Calu3 (cell line): ENCODE measurements at places on chromosomes 13 and 19. TPM values are rescaled to one million over a fixed set of nuclear protein-coding genes. Genes with fewer than 3 reads are reported as not detected.

CPT1C gene
- total RNA-seq: 0.57 and 1.4 TPM in 2 replicates

KRTDAP gene
- not detected in 2 replicates for total RNA-seq

GRCh38 chr19:13051557-13052165 lies 51.0 kb downstream of the LYL1 start:
- DNase-seq: peak; percentile 79

DCT gene
- not detected in 2 replicates for total RNA-seq

SLC7A1 gene
- total RNA-seq: 86.6 and 91.4 TPM in 2 replicates

DNA sequence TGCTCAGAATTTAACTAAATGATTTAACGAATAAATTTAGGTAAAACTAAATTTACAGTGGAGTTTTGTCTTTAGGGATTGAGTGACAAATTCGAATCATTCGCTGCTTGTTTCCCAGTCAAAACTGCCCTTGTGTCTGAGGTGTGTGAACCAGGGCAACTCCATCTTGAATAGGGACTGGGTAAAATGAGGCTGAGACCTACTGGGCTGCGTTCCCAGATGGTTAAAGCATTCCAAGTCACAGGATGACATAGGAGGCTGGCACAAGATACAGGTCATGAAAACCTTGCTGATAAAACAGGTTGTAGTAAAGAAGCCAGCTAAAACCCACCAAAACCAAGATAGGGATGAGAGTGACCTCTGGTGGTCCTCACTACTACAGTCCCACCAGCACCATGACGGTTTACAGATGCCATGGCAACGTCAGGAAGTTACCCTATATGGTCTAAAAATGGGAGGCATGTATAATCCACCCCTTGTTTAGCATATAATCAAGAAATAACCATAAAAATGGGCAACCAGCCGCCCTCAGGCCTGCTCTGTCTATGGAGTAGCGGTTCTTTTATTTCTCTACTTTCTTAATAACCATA lies 10.2 kb upstream of the ANKRD10 start:
- DNase-seq: no peak

GRCh38 chr19:18737954-18738351 lies 53.2 kb downstream of the COMP start:
- no peak for DNase-seq

UBL5 gene
- 233 and 234 TPM in 2 replicates for total RNA-seq

TRIM28 gene
- total RNA-seq: 558 and 582 TPM in 2 replicates

DNA sequence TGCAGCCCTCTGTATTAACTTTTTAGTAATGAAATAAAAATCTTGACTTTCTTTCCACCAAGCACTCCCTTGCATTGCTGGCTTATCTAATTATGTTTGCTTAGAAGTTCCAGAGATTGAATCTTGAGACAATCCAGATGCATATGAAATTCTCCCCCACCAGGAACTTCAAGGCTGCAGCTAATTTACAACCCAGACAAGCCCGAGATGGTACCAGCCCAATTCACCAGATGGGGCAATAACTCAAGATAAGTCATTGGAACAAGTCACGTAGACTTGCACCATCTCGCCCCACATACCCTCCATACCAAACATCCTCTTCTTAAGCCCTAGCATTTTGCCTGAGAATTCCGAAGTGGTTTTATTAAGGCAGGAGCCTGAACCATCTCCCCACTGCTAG lies 29.0 kb downstream of the UTP14C start:
- DNase-seq: no peak

DNA sequence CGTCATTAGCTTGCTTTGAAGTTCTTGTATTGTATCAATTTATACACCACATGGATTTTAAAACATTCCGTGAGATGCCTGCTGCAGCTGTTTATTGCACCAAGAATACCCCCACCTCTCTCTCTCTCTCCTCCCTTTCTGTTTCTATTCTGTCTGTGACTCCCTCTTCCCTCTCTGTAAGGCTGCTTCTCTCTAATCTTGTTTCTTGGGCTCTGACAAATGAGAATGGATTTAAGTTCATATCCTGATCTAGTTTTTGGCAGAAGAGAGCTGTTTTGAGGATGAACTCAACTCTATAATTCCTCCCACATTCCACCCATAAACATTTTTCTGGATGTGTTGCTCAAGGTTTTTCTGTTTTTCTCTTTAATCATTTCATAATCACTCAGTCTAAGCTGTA lies 144.3 kb upstream of the FRY start:
- no peak for DNase-seq

GRCh38 chr13:113656831-113657671 lies 947 bp downstream of the ATP4B start:
- DNase-seq: no peak

DNA sequence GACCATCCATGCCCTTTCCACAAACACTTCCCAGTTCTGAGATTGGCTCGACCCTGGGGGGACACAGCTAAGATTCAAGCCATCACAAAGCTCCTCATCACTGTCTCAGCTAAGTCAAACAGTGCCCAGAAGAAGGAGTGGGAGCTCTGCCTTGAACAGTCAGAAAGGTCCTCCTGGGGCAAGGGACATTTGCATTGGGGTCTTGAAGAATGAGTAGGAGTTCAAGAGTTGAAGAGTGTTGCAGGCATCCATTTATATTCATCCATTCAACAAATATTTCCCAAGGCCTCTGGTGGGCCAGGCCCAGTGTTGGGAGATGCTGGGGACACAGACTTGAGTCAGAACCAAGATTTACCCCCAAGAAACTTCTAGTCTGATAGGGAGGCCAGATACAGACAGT lies 6.5 kb downstream of the IGLON5 start:
- no peak for DNase-seq

DNA sequence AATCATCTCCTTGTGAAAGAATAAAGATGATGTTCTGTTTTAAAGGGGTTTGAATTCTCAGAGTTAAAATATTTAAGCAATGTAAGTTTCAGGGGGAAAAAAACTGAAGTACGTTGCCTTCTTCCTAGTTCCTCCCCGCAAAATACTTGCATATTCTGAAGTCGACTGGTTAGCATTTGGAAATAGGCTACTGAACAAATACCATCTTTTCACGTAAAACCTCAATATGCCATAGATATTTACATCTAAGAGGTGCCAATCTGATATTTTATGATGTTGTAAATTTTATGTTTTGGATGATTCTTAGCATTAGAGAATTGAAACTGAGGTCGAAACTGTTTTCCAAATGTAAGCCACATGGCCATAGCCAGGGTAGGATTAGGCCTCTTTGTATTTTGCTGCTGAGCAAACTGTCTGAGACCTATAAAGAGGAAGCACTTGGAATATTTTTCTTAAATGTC lies 138.3 kb downstream of the FLT1 start:
- no peak for DNase-seq

IRGC gene
- not detected in 2 replicates for total RNA-seq

GZMM gene
- total RNA-seq: 0.42 TPM in 1 of 2 replicates, not detected in the other

FCAR gene
- total RNA-seq: not detected in 2 replicates

GRCh38 chr19:33998302-33998701 lies 174.0 kb upstream of the LSM14A start:
- no peak for DNase-seq

GRCh38 chr13:89554801-89555200 lies 1792.7 kb upstream of the MIR17HG start:
- DNase-seq: no peak

ZNF560 gene
- not detected in 2 replicates for total RNA-seq

- DNase-seq: no peak
These were observed 89.7 kb upstream of the CLDN10 start for GRCh38 chr13:95462801-95463200.

- no peak for DNase-seq
These were observed 181.3 kb downstream of the RAP2A start for GRCh38 chr13:97615266-97615665.

GRCh38 chr13:45472171-45472705 lies 7.5 kb downstream of the COG3 start:
- DNase-seq: no peak

GRCh38 chr19:2969104-2969504 lies 8.3 kb upstream of the TLE6 start:
- DNase-seq: no peak

DNA sequence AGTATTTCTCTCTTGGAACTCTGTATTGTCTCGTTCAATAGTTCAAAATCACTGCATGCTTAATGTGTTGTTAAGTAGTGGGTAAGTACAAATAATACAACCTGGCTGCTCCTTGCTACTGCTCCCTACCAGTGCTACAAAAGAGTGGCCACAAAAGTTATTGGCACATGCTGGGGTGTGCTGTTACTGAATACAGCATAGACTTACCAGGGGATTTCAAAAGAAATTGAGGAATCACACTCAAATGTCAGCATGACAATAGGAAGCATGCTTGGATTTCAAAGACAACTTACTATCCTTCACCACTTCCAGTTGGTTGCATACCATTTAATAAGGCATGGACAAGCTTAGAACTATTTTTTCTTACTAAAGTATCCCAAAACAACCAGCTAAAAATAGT lies 1041.3 kb upstream of the SPRY2 start:
- no peak for DNase-seq

WASF3 gene
- total RNA-seq: 8.7 and 10.1 TPM in 2 replicates

WDFY2 gene
- total RNA-seq: 5.9 and 6.3 TPM in 2 replicates

DNA sequence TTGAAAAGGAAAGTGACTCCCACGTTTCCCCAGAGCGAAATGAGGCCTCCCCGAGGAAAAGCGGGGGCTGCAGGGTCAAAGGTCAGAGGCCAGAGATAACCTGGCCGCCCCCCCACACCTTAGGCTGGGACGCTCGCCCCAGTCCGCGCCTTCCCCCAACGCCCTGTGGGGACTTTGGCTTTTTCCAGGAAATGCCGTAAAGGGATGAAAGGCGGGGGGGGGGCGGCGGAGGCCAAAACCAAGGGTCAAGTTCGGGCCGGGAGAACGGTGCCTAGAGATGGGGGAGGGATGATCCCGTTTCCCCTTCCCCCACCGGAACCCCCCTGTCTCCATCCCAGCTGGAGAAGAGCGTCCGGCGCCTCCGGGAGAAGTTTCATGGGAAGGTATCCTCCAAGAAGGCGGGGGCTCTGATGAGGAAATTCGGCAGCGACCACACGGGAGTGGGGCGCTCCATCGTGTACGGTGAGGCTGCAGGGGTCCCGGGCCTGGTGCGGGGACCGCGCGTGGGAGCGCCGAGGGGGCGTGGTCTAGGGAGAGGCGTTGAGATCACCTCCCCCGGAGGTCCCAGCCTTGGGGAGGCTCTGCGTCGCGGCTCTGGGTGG lies 575 bp downstream of the SHFL start:
- DNase-seq: no peak

NCR1 gene
- total RNA-seq: not detected in 2 replicates

GPR18 gene
- total RNA-seq: not detected in 2 replicates

DNA sequence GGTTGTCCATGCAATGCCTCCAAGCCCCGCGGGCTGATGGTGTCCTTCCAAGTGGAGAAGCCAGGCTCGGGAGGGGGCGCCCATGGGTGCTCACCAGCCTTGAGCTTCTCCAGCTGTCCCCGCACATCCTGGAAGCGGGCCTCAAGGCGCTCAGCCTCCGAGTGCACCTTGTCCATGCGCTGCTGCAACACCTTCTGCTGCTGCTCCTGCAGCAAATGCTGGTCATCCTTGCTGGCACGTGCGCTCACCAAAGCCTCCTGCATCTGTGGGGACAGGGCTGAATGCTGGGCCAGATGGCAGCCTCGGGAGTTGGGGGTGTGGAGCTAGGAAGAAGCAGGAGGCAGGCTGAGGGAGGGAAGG lies 22.8 kb upstream of the EMP3 start:
- DNase-seq: no peak

- DNase-seq: no peak
These were observed 35.5 kb upstream of the C1QTNF9 start for GRCh38 chr13:24273926-24274325.

CEACAM3 gene
- not detected in 2 replicates for total RNA-seq

DIRAS1 gene
- 0.17 and 0.51 TPM in 2 replicates for total RNA-seq

GJB6 gene
- total RNA-seq: 0.24 TPM in 1 of 2 replicates, not detected in the other

NCAN gene
- total RNA-seq: not detected in 2 replicates

- DNase-seq: no peak
These were observed 557.0 kb downstream of the FGF9 start for GRCh38 chr13:22227895-22228294.

DNA sequence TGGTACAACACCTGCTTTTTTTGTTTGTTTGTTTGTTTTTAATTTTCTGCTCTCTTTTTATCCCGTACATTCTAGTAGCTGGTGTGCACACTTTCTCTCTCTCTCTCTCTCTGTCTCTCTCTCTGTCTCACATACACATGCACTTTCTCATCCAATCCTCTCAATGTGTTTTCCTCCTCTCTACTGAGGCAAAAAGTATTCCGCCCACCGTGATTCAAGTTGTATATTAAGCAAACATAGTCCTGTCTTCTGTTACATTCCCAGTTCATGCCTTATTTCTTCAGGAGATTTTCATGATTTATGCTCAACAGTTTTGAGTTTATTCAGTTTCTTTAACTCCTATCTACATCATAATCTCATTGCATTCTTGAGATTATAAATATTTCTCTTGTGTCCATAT lies 38.2 kb upstream of the SCEL start:
- no peak for DNase-seq

DNA sequence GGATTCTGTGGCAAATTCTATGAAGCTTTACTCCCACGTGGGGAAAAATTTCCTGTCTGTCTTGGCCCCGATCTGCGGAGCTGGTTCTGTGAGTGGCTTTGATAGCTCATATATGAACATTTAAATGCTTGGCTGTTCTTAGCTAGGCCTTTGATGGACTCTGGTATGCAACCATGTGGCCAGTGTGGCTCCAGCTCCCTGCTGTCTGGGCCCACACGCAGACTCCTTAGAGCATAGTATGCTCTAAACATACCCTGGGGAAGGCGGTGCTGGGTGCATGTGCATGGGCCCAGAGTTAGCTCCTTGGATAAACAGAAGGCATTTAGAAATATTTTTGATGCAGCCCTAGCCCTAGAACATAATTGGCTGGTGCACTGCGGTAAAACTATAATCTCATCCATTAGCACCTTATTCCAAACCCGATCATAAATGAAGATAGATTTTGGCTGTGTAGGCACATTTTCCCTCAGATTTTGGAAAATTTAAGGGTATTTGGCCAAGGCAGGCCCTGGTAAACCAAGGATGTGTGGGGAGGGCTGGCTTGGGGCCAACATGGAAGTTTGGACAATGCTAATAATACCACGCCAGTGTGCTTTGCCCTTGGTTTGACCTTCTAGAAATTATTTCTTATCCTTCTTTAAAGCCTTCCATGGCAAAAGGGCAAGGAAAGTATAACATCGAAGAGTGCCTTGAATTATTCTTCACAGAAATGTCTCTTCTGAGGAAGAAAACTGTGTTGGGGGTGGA lies 153.5 kb downstream of the LMO7 start:
- DNase-seq: no peak

GRCh38 chr19:17579661-17580244 lies 24.3 kb downstream of the COLGALT1 start:
- peak; percentile 54 for DNase-seq

DNA sequence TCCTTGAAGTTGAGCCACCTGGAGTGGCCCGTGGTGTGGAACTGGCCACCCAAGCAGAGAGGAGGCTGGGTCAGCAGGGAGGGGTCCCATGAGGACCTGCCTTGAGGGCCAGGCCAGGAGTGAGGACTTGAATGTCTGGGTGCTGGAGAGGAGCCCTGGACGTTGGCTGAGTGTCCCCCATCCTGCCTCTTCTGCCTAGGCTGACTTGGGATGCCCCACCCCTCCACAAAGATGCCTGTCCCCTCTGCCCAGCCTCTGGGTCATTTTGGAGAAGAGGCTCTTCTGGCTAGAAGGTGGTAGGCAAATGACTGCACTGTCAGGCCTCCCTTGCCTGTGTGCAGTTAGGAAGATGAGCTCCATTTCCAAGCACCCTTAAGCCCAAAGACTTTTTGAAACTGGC lies 1.7 kb downstream of the SSBP4 start:
- no peak for DNase-seq

C19orf38 gene
- total RNA-seq: 0.51 TPM in 1 of 2 replicates, not detected in the other

KLK15 gene
- total RNA-seq: not detected in 2 replicates

GRCh38 chr13:71117920-71118319 lies 749.1 kb downstream of the DACH1 start:
- DNase-seq: no peak

C19orf33 gene
- total RNA-seq: 189 and 234 TPM in 2 replicates
